Activated CD4-positive, alpha-beta memory T cell treated with anti-CD3 and anti-CD28 coated beads, Interleukin-2, amount 10 ng/mL, durations not matched to agents 7 days and 5 days (primary cell): ENCODE measurements at places on chromosomes 3 and 15.

GRCh38 chr15:77387365-77388105, 32.4 kb downstream of the PEAK1 start:
- DNase-seq: no peak

GRCh38 chr3:36258421-36258820, 121.9 kb upstream of the STAC start:
- DNase-seq: no peak

DNA sequence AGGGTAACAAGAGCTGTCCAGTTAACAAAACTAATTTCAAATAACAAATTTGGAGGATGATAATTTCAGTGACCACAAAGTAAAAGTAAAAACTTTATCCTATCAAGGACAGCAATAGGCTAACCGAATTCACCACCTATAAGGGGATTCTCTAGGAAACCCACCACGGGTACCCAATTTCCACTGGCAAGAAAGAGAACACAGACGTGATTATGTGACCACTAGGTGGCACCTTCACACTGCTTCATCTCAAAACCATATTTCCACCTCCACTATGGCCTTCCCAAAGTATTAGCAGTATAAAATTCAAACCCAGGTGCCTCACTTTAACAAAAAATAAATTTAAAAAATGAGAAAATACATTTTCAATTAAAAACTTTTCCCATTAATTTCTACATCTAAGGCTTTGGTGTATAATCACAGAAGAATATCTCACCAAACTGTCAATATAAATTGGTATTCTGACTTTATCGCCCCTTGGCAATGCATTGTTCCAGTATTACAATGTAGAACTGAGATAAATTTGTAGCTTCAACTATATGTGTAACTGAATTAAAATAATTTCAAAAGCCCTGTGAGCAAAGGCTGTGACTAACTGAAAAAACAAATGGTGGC, 96.5 kb downstream of the FSIP1 start:
- DNase-seq: peak; percentile 33

- DNase-seq: no peak
These were observed 471.2 kb upstream of the TGFBR2 start for GRCh38 chr3:30135190-30135589.

DNA sequence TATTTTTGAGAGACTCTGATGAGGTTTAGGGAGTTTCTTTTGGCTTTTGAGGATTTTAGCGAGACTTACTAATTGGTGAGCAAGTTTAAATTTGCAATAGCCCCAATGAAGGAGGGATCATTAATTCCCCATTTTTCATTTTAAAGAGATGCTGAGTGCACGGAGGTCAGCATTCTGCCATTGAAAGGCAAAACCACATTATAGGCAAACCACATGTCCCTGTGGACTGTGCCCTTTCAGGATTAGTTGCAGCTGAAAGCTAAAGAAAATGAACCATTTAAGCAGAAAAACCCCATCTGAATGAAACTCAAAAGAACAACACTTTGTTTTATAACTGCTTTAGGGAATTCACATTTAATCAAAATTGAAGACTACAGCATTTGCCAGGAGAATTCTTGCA, 246.5 kb downstream of the PDZRN3 start:
- DNase-seq: no peak
